ENCODE measurements at places on chromosomes 12 and 14.

DNA sequence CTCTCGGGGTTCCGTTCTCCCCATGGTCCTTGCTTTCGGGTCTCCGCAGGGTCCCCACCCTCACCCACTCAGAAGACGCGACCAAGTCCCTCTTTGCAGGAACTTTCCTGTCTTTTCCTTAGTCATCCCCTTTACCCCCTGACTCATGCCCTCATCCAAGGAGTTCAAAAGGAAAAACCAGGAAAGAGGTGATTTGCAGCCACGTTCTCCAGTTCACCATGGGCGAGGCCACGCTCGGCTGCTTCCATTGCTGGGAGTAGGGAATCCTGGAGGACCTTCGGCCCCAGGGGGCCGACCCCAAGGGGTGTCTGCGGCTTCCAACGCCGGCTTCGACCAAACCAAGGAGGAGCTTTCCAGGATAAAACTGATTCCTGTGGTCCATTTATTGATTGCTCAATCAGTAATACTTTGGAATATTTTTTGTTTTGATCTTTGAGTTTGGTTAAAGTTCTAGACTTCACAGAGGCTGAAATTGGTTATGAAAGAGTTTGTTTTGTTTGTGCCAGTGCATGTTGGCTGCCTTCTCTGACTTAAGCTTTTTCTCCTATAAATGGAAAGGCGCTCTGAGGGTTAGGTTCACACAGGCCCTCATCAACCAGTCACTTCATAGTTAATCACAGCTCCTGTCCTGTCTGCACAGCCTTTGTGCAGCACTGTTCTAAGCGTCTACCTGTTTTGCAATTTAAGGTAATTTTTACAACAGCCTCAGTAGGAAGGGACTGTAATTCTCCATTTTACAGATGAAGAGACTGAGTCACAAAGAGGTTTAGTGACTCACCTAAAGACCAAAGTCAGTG lies 827 bp downstream of the ALDH2 start:
- DNase-seq, result no peak

GRCh38 chr12:47112679-47113078 lies 32.9 kb upstream of the AMIGO2 start:
- DNase-seq, result no peak

DNA sequence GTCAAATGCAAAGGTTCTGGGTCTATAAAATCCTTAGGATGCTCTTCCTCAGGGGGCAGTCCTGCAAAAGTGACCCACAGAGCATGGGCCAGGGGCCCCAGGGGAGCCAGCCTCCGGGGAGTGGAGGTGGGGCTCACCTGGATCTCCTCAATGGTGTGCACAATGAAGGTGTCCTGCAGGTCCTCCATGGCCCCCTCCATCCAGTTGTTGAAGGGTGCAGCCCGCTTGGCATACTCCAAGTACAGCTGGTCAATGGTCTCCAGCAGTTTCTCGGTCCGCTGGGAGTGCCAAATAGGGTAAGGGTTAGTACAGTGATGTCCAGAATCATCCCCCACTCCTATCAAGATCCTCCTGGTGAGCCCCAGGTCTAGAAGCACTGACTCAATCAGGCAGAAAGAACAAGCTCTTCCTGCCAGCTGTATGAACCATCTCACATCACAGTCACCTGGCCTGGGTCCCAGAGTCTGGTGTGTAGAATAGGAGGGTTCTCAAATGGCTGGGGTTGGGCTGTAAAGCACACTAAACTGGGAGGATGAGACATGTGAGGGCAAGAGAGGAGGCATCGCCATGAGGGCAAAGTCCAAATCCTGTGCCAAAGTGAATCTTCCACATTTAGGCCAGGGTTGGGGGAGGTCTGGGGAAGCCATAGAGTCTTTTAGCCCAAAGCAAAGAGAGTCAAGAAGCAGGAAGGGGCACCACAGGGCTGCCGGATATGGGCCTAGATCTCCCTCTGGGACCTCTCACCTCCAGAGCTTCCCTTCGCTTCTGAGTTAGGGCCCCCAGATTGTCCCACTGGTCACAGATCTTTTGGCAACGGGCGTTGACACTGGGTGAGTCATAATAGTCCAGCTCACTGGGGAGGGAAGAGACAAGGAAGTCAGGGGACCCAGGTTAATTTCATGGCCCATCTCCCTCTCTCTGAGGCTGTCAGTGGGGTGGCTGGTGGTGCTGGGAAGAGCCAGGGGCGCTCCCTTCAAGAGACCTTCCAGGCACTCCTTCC lies 91.5 kb upstream of the ZFP36L1 start:
- DNase-seq, result no peak

- DNase-seq, result no peak
These were observed 529 bp downstream of the RPLP0 start for GRCh38 chr12:120200364-120200800.

DNA sequence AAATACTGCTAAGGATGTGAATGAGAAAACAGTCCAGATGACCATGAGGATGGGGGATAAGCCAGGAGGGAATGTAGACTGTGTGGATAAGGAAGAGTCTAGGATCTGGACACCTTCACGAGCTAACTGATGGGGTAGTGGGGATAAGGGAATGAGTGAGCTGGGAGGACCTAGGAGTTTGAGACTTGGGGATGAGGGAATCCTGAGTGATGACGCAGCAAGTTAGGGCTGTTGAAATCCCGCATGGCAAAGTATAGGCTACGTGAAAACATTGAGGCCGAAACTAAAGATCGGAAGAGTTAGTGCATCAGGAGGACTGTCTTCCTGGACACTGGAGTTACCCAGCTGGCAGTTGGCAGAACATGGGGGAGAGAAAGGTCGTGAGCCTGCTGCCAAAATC lies 129.2 kb upstream of the EEA1 start:
- DNase-seq, result no peak
